ENCODE measurements at places on chromosomes 16 and 17.

GRCh38 chr17:73272906-73273218 lies 11.2 kb upstream of the CPSF4L start:
- no peak for DNase-seq

DNA sequence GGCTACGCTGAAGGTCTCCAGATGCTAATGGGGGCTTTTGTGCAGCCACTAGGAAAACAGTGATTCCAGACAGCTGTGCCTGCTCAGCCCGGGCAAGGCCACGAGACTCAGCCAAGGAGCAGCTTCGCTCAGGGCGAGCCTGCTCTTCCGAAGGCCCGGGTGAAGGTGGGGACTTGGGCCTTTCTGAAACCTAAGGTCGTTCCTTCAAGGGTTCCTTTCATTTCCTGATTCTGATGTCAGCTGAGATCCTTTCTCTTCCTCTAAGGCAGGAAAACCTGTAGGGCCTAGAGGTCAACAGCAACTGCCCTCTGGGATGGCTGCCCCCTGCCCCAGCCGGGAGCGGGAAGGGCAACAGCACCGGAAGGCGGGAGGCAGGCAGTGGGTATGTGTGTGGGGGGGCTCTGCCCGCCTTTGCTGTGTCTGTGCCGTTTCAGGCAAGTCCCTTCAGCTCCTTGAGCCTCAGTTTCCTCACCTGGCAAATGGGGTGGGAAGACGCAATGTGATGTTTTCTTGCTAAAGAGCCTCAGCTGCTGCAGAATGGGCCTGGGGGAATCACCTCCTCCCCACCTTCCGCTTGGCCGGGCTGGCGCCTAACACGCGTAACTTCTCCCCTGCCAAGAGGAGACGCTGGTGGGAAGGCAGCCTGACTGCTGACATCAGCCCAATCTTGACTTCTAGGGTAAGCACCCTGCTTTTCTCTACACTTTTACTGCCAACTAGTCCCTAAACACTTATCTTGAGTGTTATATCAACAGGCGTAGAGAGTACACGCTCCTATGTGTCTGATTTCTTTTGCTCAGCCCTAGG lies 32.8 kb downstream of the IRF8 start:
- DNase-seq = no peak

- no peak for DNase-seq
Observed at GRCh38 chr17:67443931-67444595, 67.0 kb downstream of the PITPNC1 start.

GRCh38 chr16:12612598-12613101 lies 191.0 kb downstream of the CPPED1 start:
- DNase-seq = no peak

GRCh38 chr16:10668322-10669045 lies 26.2 kb downstream of the TEKT5 start:
- no peak for DNase-seq

DNA sequence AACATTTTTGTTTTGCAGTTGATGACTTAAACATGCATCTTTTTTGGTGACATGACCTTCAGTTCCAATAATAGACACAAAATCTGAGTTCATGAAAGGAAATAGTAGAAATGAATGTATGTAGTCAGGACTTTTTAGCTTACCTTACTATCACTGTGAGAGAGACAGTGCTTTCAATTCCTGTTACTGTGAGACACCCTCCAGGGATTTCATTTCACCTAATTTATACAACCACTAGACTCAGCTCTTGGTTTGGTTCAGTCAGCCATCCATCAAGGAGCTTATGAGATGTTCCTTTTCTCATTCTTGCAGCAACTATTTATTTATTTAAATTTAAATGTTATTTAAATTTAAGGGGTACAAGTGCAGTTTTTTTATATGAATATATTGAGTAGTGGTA lies 77.9 kb downstream of the MAP2K4 start:
- DNase-seq = no peak

GRCh38 chr16:10130538-10130937 lies 51.7 kb downstream of the GRIN2A start:
- no peak for DNase-seq

DNA sequence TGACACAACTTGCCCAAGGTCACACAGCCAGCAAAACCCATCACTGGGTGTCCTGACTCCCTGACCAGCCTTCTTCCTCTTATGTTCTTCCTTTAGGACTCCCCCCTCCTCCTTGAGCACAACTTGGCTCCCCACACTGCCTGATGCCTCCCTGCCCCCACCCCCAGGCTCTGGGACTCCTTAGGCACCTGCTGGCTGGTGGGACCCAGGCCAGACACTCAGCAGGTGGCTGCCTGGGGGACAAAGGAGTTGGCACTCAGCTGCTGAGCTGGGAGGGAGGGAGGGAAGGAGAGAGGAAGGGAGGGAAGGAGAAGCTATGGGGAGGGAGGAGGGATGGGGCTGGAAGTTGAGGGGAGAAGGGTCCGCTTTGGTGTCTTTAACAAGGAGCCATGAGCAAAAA lies 8.0 kb downstream of the SEZ6 start:
- no peak for DNase-seq

DNA sequence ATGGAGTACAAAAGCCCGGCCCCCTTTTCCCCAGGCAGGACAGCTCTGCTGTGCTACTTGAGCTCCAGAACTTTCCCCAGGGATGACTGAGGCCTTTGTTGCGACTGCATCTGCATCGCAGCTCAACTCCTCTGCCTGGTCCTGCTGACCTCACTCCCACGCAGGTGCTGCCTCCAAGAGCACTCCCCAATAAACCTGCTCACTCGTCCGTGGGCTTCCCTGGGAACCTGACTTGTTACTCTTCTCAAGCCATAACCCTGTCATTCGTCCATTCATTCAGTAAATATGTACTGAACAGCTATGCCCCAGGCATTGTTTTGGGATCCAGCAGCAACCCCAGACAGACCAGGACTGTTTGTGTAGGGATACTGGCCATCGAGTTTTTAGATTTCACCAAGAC lies 11.6 kb upstream of the RMI2 start:
- no peak for DNase-seq

GRCh38 chr16:81537721-81538561 lies 93.3 kb downstream of the CMIP start:
- DNase-seq = no peak

DNA sequence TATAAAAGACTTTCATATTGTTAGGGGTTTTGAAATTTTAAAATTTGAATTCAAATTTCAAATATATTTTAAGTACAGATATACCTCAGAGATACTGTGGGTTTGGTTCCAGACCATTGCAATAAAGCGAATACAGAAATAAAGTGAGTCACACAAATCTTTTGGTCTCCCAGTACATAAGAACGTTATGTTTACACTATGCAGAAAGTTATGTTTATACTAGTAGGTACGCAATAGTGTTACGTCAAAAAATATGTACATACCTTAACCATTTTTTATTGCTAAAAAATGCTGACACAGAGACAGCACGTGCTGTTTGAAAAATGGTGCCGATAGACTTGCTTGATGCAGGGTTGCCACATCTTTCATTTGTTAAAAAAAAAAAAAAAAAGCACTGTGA lies 19.7 kb downstream of the NUP88 start:
- no peak for DNase-seq

DNA sequence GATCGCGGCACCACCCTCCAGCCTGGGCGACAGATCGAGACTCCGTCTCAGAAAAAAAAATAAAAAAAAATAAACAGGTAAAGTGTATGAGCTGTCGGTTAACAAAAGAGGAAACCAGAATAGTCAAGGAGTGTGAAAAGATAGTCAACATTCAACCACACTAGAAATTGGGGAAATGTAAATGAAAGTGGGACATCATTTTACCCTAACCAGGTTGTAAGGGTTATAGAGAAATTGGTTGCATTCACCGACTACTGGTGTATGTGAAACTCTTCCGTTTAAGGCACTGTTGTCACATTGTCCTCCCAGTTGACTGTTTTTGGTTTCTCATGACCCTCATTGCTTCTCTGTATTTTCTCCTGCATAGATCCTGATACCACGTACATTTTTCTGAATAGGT lies 62.8 kb downstream of the RABEP1 start:
- DNase-seq = no peak

DNA sequence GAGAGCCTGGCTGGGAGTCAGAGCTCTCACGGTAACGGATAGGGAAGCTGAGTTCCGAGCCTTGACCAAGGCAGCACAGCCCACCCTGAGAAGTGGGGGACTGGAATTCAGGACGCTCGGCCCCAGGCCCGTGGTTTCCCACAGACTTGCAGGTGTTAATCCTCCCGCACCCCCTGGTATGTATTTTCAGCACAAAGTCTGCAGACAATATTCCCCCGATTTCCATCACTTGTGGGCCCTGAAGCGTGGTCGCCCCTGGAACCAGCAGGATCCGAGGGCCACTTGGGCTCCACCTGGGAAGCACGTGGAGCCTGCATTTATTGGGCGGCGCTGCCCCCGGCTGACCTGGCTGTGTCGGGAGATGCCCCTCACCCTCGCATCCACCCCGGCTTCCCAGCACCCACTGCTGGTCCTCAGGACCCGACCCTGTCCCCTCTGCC lies 60.2 kb downstream of the WSB1 start:
- no peak for DNase-seq

DNA sequence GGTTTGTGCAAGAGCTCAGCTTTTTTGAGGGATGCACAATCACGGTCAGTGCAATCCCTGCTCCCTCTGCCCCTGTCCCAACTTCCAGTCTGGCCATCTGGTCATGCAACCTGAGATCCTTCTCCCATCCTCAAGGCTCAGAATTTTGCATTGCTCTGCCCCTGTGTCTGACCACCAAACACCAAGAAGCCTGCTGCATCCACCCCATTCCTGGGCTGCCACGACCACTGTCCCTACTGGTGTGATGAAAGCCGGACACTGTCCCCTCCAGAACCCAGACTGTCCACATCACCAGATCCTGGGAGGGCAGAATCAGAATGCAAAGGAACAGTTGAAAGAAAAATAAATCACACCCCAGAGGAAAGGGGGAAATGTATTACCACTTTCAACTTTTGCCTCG lies 231.0 kb downstream of the C16orf78 start:
- DNase-seq = no peak

DNA sequence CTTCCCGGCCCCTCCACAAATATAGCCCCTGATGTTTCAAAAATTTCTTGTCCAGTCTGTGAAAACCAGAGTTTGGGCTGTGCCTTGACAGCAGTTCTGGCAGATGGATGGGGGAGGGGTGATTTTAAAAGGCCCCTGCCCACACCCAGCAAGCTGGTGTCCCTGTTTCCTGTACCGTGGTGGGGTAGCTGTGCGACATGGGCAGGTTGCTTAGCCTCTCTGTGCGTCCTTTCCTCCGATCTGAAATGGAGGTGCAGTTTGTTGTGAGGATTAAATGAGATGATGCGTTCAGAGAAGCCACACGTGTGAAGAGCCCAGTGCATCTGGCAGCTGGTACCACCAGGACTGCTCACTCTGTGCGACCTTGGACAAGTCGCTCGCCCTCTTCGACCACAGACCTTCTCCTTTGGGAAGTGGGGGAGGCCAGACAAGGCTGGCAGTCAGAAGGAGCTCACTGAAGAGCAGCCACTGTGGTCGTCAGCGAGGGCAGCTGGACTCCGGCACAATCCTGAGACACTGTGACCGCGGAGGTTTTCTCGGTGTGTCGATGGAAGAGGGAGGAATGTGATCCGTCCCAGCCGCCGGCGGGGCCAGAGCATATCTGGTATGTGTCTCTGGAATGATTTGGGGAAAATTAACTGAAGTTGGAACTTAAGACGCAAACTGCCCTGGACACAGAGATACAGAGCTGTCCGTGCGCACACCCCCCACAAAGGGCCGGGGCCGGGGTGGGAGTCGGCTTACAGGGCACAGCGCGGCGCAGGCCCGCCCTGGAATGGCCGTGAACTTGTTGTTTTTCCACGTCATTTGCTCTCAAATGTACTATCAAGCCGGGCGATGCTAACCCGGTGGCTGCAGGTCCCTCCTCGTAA lies 721 bp upstream of the WFIKKN2 start:
- DNase-seq = no peak

DNA sequence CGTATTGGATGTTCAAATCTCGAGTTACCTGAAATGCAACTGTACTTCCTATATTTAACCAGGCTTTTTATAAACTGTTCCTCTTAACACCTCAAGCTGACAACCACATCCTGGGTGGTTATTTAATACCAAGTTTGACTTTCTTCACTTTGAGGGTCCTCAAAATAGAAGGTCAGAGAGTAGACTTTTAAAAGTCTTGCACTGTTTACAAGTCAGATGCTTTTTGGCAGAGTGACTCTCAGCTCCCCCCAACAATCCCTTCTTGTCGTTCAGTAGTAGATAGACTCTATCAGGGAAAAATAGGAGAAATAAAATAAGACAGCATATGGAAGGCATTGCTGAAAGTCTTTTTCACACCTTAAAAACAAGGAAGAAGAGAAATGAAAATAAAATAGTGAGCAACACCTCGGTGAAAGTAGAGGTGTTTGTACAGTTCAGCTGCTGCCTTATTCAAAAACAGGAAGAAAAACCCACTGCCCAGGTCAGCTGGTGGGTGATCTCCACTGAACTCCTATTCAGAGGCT lies 650.4 kb downstream of the WWOX start:
- DNase-seq = no peak

- DNase-seq = no peak
Observed at GRCh38 chr17:4562015-4562969, 1.9 kb upstream of the GGT6 start.

DNA sequence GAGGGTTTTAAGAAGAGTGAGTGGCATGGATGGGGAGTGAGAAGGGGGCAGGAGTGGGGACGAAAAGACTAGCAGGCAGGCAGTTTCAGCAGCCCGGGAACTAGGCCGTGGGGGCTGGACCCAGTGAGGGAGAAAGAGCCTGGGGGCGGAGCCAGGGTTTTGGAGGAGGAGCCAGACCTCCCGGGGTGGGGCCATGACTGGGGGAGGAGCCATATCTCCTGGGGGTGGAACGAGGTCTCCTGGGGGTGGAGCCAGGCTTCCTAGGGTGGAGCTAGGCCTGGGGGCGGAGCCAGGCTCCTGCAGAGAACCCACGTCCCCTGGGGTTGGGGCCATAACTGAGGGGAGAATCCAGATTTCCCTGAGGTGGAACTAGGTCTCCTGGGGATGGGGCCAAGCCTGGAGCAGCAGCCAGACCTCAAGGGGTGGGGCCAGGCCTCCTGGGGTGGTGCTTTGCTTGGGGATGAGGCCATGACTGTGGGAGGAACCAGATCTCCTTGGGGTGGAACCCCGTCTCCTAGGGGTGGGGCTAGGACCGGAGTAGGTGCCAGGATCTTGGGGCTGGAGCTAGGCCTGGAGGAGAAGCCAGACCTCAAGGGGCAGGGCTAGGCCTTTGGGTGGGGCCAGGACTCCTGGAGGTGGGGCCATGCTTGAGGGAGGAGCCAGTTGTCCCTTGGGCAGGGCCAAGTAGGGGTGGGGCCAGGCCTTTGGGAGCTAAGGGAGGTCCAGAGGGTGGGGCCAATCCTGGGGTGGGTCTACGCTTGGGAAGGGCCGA lies 41.7 kb upstream of the JPH3 start:
- DNase-seq = no peak

DNA sequence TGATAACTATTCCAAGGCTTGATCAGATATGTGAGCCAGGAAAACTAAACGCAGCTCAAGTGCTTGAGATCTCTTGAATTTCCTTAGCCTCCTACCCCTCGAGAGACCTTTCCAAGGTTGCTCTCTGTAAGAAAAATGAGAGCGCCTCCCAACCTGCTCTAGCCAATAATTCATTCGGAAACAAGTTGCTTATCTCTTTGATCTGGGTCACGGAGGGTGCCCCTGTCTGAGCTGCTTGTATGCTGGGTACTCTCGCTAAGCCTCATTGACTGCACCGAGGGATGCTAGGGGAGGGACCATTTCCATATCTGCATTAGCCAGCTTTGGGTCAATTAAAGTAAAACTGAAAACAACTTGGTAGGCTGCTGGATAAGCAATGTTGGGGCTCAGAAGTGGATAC lies 70.1 kb upstream of the SHISA6 start:
- DNase-seq = no peak

- no peak for DNase-seq
Observed at GRCh38 chr16:59878479-59878878, 1144.4 kb upstream of the GOT2 start.
